ENCODE measurements at places on chromosomes 16 and 17.

DNA sequence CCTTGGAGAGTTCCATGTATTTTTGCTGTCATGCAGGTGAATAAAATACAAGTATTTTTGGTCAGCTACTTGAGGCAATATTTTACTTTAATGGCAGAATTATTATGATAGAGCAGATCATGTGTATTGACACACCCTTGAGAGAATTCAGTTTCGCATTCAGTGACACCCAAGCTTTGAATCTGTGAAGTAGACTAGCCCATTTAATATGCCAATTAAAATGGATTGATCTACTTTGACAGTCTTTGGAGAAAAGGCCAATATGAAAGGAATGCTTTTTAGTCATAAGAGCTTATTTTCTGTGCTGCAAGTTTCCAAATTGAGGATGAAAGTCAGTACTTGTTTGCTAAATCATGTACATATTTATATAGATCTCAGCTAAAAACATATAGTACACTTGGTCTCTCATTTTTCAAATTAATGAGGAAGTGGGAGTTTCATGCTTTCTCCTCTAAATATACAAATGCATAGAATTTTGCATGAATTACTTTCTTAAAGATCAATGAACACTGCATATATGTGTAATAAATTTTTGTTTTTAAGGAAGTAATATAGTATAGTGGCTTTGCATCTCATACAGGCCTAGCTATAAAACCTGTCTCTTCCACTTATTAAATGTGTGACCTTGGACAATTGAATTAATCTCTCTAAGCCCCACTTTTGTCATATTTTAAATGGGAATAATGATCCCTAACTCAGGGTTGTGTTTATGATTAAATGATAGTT, 161.5 kb downstream of the PHKB start:
- DNase-seq, result no peak

GRCh38 chr17:48594538-48595277, 1.1 kb upstream of the HOXB5 start:
- no peak for DNase-seq

- no peak for DNase-seq
Observed at GRCh38 chr16:79784007-79784406, 183.5 kb upstream of the MAF start.

- no peak for DNase-seq
Observed at GRCh38 chr17:57544401-57544800, 200.7 kb downstream of the CCDC182 start.

DNA sequence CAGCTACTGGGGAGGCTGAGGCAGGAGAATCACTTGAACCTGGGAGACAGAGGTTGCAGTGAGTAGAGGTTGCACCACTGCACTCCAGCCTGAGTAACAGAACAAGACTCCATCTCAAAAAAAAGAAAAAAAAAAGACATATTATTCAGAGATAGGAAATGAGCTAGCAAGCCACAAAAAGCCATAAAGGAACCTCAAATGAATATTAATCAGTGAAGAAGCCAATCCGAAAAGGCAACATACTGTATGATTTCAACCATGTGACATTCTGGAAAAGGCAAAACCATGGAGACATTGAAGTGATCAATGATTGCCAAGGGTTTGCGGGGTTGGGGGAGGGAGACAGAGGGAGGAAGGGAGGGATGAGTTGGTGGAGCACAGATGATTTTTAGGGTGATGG, 8.4 kb upstream of the EXOC7 start:
- no peak for DNase-seq
